ENCODE measurements at places on chromosomes 2 and 18. TPM values are rescaled to one million over a fixed set of nuclear protein-coding genes. Genes with fewer than 3 reads are reported as not detected.

Gene MAP3K19
- not detected for total RNA-seq

Gene SH2D6
- 0.66 TPM for total RNA-seq

Gene IL1R2
- total RNA-seq, result 1.0 TPM

Gene ZNF804A
- not detected for total RNA-seq

Gene TMEM178A
- total RNA-seq, result 0.21 TPM

Gene COBLL1
- total RNA-seq, result 5.4 TPM

Gene ANKRD23
- total RNA-seq, result 1.4 TPM

Gene ACVR1
- total RNA-seq, result 21.0 TPM

Gene TUBB8B
- total RNA-seq, result not detected

Gene CSRNP3
- not detected for total RNA-seq

Gene UGT1A10
- not detected for total RNA-seq

Gene CPSF3
- total RNA-seq, result 58.6 TPM

Gene CFAP65
- total RNA-seq, result 0.22 TPM

Data from A549 treated with dexamethasone at 1 μM for 4 hours (cell line).